Inflammatory macrophage treated with lipopolysaccharide for 4 hours (primary cell): ENCODE measurements at places on chromosomes 12 and 14.

GRCh38 chr12:88814779-88815178 is 234.5 kb upstream of the KITLG start:
- DNase-seq, result no peak

GRCh38 chr14:95774265-95775160 is 60.6 kb upstream of the TCL1A start:
- peak; percentile 36 for DNase-seq

DNA sequence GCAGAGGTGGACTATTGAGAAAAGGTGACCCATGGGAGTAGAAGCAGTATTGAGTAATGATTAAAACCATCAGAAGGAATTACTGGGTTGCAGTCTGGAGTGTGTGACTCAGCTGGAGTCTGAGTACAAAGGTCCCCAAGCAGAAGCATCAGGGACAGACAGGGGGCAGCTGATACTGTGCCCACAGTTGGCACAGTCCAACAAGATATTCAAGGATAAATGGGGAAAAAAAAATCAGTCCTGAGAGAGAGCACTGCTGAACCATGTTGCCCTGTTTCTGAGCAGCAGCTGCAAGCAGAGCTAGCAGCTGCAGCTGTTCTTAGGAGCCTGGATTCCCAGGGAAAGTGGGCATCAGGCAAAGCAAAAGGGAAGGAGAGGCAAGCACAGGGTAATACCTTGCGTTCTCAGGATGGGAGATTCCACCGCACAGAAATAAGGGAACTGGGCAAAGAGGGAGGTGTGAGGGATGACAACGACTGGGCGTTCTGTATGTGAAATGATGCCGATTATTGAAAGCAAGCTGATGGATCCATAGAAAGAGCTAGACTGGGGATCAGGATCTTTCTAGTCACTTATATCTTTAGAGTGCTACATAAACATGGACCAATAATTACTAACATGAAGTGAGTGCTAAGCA is 17.7 kb downstream of the NEUROD4 start:
- DNase-seq, result peak; percentile 61

- no peak for DNase-seq
Observed at GRCh38 chr12:111405859-111406473, at the start of gene SH2B3. TSS of gene SH2B3 (plus strand) at chr12:111405923. CDS start at chr12:111418146, 12,223 bp downstream.

DNA sequence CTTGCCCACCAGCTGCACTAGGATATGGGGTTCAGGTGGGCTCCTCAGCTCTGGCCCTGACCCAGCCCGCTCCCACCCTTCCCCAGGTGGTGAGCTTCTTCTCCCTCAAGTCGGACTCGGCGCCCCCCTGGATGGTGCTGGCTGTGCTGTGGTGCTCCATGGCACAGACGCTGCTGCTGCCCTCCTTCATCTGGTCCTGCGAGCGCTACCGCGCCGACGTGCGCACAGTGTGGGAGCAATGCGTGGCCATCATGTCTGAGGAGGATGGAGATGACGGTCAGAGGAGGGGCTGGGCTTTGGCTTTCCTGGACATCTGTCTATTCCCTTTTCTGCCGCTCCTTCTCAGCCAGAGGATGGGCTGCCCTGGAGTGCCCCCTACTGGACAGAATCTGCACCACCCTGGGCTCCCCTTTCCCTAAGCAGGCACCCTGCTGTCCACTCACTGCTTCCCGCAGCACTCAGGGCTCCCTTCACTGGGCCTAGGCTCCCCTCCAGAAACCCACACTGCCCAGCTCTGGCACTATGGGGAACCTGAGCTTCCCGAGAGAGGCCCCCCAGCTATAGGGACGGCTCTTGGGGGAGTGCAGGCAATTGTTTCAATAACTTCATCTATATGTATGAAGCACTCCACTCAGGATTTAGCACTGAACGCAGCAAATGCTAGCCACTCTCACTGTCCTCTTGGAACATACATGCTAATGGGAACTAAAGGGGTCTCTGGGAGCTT is 2.6 kb upstream of the P3H3 start:
- peak; percentile 76 for DNase-seq

GRCh38 chr14:24123424-24124417 is 6.7 kb upstream of the FITM1 start:
- DNase-seq, result no peak
